Temporal lobe (tissue), 4 donors: ENCODE measurements at places on chromosomes 7 and 10. TPM values are rescaled to one million over a fixed set of nuclear protein-coding genes. Genes with fewer than 3 reads are reported as not detected.

Gene H2AZ2
- 177 TPM for total RNA-seq

Gene ZNF467
- total RNA-seq, result 1.2 TPM

Gene PNLIPRP3
- total RNA-seq, result not detected

Gene OR2A42
- not detected for total RNA-seq

Gene NXPH1
- 34.9 TPM for total RNA-seq

Gene CD36
- total RNA-seq, result 6.6 TPM

Gene PLXDC2
- total RNA-seq, result 9.3 TPM

Gene OPN1SW
- not detected for total RNA-seq

Gene ANKRD30A
- not detected for total RNA-seq

Gene CLEC2L
- 1.2 TPM for total RNA-seq

Gene PDLIM1
- 2.0 TPM for total RNA-seq

Gene TEX36
- total RNA-seq, result not detected

Gene SLC37A3
- 105 TPM for total RNA-seq

Gene OR2A1
- total RNA-seq, result under 0.01 TPM

Gene FXYD4
- not detected for total RNA-seq

Gene CCT6A
- 140 TPM for total RNA-seq

Gene OPN4
- total RNA-seq, result not detected

Gene CPXM2
- total RNA-seq, result 0.49 TPM
